Stimulated activated CD4-positive, alpha-beta T cell treated with anti-CD3 and anti-CD28 coated beads, Interleukin-15, amount 100 ng/mL, for 1 hour (primary cell): ENCODE measurements at places on chromosomes 1 and 21.

DNA sequence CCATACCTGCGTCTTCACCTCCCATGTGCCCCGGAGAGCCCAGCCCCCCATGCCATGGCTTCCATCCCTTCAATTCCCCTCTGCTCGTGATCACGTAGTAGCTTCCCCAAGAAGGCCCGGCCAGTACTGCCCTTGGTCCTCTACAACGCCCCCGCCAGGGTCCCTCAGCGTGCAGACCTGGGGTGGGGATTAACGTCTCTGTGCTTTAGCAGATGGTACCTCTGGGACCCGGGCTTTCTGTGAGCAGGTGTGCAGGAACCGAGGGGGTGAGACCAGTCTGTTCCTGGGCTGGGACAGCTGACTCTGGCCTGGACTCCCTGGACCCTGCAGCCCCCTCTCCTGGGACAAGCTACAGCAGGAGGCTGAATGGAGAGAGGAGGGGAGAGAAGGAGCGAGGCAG is 1.2 kb downstream of the PLCH2 start:
- no peak for DNase-seq

- DNase-seq = no peak
Observed at GRCh38 chr1:153563483-153563901, 2.2 kb downstream of the S100A2 start.

GRCh38 chr21:30561957-30562356 is 843 bp upstream of the KRTAP19-7 start:
- no peak for DNase-seq

DNA sequence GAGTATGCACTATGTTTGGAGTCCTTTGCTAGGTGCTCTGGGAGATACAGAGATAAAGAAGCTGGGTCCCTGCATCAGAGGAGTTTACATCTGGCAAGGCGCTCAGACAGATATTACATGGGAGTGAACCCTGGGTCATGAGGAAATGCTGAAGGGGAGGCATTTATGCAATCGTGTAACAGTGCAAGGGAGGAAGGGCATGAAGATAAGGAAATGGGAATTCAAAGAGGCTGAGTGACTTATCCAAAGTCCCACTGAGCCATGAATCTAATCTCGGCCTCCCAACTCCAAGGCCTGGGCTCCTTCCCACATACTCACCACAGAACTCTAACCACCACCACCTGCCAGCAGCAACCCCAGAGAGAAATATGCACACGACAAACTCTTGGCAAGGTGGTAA is 51.6 kb downstream of the FAM163A start:
- no peak for DNase-seq

DNA sequence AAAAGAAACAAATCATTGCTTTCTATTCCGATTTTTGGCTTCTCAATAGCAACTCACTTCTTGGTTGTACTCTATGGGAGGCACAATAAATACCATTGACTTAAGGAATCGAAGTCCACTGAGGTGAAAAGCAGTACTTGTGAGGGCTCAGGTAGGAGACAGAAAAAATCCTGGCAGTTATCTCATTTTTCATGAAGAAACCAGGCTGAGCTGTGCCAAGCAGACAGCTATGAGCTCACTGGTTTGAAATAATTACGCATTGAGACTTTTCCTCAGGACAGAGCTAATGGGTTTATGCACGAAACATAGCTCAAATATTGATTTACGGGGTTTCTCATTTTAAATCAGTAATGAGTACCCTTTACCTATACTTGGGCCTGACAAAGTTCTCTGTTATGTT is 18.5 kb downstream of the COLGALT2 start:
- DNase-seq = no peak

DNA sequence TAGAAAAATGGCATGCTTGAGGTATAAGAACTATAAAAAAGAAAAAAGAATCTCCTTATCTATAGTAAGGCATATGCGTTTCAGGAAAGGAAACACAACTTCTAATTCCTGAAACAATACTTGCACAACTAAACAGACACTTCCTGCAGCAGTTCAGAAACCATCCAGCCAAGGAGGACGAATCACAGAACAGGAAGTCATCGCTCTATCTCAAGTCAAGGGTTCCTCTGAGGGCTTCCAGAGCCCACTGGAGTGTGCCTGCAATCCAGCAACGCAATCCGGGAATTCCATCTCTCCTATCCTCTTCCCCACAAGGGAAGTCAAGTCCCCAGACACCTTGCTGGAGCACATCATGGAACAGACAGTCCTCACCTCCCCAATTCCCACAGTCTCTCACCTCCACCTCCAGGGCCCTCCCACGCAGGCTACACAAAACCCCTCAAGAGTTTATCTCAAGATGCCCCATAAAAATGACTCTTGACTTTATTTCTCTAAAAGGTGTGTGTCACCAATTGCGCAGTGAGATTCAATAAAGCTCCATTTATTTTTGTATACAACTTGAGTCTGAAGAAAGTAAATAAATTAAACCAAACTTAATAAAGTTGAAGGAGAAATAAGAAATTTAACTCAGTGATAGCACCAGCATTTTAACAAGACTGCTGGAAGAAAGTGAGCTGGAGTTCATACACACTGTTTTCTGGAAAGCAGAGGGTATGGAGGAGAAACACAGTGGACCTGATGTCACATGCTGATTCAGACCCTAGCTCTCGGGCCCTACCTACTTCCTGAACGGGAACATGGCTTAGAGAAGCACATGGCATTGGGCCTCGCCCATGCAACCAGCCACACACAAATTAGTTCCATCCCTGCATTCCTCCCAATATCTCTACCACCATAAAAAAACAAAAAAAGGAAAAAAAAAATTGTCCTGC is 39.9 kb downstream of the SIPA1L2 start:
- no peak for DNase-seq
